ENCODE measurements at places on chromosomes 1 and 21. TPM values are rescaled to one million over a fixed set of nuclear protein-coding genes. Genes with fewer than 3 reads are reported as not detected.

S100A3 gene
- 0.77 TPM for polyA plus RNA-seq

RNU1-4 gene
- not detected for polyA plus RNA-seq

CD2 gene
- 0.21 TPM for polyA plus RNA-seq

PADI1 gene
- polyA plus RNA-seq, result not detected

KRTAP12-2 gene
- not detected for polyA plus RNA-seq

SOAT1 gene
- polyA plus RNA-seq, result 6.2 TPM
